Stimulated activated naive CD8-positive, alpha-beta T cell treated with anti-CD3 and anti-CD28 coated beads, Interleukin-15, amount 100 ng/mL, for 72 hours (primary cell): ENCODE measurements at places on chromosomes 1 and 21.

DNA sequence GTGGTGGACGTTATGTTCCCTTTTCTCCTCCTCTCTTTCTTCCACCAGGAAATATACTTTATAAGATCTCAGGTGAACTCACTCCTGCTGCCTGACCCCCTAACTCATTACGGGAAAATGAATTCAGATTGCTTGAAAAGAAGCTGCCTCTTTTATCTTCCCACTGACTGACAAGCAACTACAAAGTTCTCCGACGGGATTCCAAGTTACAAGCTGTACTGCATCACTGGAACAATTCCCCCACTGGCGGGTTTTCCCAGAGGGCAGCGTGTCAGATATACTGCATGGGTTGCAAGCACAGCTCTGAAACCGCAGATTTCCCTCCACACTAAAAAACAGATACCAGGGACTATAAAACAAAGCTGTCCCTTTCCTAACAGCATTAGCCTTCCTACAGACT, 390.6 kb downstream of the KCTD3 start:
- DNase-seq, result no peak

DNA sequence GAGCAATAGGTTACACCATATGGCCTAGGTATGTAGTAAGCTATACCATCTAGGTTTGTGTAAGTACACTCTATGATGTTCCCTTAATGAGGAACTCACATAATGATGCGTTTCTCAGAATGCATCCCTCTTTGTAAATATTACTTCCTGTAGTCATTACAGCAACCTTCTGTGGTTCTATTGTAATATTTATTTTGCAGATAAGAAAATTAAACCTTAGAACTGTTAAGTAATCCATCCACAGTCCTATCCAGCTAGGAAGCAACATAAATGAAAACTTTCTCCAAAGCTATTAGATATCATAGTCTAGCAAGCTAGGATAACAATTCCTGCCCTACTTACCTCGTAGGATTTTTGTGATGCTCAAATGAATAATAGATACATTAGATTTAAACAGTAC, 88.7 kb downstream of the WLS start:
- DNase-seq, result no peak

DNA sequence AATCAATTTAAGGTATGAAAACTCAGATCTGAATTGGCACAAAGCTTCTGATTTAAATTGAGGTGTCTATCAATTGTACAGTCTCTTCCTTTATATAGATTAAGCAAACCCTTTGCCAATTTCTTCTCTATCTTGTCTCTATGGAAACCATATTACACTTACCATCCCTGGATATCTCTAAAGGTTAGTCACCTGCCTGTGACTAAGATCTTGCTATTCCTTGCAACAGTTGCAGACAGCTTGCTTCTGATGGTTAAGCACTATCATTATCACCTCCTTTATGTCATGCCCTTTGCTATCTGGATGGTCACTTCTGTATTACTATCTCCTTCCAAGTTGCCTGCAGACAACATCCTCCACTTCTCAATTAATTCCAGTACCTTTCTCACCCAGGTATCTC, 998.6 kb upstream of the B3GALT2 start:
- no peak for DNase-seq

- no peak for DNase-seq
These were observed 24.2 kb downstream of the MAPKAPK2 start for GRCh38 chr1:206708882-206709281.

DNA sequence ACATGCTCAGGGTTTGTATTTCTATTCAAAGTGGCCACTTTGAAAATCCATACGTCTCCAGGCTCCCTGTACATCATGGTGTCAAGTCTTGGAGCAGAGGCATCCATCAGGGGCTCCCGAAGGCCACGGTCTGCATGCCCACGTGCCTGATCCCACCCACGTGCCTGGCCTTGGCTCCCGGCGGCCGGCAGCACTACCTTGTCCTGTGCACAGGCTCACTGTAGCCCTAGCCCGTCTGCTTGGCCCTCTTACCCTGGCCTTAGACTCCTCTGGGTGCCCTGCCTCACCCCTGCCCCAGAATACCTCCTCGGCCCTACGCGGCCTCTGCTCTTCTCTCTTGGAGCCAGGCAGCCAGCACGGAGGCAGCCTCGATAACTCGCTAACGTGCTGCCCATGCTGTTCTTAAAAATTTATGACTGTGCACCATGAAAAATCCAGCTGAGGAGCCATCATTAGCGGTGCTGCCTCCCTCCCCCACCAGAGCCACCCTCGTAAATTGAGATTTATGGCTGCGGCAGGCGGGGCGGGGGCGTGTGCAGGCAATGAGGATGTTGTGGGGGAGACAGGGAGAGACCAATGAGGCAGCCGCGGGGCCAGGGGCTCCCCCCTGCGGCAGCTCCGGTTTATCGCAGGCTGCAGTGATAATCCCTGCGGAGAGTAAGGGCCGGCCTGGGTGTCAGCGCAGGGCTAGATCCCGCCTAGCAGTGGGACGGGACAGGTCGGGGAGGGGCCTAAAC, 24.6 kb downstream of the DMAP1 start:
- DNase-seq, result peak; percentile 53

DNA sequence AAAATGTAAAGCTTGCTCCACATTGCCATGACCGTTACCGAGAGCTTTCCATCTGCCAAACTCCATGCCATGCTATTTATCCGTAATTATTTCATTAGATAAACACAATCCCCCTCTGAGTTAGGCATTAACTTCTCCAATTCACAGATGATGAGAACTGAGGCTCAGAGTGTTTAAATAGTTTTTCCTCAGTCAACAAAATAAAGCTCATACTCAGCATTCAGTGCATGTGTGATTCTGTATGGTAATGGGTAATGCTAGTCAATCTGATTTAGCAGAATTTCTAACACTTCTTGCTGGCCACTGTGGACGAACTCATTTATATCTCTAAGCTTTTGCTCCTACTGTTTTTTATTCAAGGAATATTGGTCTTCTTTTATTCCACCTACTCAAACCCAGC, 17.3 kb downstream of the SAMSN1 start:
- DNase-seq, result no peak

DNA sequence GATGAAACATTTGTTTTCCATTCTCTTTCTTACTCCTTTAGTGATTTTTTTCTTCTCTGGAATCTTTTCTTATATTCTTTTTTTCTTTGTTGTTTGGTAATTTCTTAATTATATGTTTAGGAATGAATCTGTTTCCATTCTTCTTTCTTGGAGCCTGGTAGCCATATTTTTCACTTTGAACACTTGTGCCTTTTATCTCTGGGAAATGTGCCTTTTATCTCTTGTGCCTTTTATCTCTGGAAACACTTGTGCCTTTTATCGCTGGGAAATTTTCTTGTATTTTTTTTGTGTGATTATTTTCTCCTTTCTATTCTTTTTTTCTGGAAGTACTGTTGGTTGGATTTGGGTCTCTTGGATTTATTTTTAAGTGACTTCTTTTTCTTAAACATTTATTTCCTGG, 118.2 kb downstream of the LEPR start:
- no peak for DNase-seq

DNA sequence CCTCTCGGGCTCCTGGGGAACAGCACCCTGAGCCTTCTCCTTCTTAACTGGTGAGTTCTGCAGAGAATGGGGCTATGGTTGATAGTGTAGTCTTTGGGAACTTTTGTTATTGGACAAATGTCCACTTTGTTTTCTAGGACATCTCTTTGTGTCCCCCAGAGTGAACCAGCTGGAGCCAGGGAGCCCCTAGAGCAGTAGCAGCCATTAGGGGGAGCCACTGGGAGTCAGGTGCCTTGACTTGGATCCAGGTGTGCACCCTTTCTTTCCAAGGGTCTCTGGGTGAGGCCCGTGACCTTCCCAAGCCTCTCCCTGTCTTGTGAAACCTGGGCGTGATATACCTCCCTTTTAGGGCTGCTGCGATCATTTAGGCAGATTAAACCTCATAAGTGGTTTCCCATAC, 36.9 kb downstream of the ABCG1 start:
- DNase-seq, result no peak

GRCh38 chr1:11719313-11720032, 16.5 kb upstream of the AGTRAP start:
- DNase-seq, result peak; percentile 76

DNA sequence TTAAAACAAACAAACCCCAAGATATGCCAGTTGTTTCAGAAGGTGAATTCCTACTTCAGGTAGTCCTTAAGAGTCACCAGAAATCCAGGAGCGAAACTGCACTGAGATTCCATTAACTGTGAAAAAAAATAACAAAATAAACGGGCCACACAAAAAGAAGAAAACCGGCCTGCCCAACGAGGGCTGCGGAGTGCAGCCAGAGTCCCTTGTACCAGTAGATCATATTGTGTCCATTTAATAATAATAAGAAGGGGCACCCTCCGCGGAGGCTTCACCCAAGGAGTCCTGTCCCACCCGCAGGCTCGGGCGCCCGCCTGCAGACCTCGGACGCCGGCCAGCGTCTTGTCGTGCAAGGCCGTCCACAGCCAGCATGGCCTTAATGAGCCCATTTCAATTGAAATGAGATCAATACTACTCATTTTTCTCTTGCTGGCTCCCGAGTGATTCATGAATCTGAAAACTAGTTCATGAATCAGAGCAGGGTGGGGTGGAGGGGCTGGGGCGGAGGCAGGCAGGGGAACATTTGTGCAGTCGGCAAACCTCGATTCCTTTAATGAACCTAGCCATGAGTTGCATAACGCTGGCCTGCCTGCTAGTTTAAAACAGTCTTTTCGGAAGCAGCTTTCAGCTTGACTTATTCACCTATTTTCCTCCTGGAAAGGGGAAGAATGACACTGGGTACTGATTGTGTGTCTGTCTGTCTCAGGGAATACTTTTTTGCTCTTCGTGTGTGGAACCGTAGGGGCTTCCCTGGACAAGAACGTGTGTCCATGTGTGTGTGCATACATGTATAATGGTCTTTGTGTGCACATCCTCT, 113.1 kb upstream of the IRF2BP2 start:
- peak; percentile 66 for DNase-seq

DNA sequence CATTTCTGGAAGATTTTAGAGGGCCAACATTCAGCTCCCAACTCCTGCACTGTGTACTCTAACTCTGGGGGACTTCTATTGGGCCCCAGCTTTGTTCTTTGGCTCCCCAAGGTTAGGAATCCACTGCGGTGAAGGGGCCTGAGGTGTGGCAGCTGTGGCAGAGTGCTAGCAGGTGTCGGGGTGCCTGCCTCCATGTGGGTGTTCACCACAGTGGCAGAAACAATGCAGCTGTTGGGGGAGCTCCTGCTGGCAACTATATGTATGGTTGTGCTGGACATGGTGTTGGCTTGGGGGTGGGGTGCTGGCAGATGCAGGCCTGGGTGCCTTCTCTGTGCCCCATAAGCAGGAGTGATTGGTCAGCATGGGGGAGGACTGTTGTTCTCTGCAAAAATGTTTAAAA, 95.5 kb downstream of the ST6GALNAC3 start:
- DNase-seq, result no peak

DNA sequence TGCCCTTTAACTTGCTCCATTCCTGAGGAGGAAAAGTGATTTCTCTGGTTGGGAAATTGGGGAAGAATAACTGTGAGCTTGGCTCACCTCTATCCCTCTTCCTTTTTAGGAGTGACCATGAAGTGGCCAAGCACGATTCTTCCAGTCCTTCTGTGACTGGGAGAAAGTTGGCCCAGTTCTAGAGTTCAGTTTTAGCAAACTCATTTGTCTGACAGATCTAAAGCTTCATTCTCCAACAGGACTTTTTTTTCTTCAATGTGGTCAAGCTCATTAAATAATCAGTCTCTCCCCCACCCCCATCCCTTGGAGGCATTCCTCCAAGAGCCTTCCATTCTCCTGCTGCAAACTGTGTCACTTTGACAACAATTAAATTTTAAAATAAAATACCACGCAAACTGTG, 6.4 kb upstream of the AGL start:
- DNase-seq, result no peak

DNA sequence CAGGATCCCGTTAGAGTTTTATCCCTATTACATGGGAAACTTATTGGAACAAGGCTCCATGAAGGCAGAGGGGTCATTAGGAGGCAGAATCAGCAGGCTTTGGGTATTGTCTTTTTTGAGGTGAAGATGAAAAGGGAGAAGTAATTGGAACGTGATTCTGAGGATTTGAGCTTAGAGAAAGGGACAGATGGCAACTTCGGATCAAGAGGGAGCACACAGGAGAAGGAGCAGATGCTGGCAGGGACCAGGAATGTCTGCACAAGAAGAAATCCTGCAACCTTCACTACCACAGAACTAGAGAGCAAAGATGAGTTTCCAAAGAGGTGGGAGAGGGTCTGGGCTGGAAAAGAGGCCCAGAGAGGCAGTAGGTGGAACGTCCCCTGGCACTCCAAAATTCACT, 202.8 kb downstream of the RRAGC start:
- no peak for DNase-seq

DNA sequence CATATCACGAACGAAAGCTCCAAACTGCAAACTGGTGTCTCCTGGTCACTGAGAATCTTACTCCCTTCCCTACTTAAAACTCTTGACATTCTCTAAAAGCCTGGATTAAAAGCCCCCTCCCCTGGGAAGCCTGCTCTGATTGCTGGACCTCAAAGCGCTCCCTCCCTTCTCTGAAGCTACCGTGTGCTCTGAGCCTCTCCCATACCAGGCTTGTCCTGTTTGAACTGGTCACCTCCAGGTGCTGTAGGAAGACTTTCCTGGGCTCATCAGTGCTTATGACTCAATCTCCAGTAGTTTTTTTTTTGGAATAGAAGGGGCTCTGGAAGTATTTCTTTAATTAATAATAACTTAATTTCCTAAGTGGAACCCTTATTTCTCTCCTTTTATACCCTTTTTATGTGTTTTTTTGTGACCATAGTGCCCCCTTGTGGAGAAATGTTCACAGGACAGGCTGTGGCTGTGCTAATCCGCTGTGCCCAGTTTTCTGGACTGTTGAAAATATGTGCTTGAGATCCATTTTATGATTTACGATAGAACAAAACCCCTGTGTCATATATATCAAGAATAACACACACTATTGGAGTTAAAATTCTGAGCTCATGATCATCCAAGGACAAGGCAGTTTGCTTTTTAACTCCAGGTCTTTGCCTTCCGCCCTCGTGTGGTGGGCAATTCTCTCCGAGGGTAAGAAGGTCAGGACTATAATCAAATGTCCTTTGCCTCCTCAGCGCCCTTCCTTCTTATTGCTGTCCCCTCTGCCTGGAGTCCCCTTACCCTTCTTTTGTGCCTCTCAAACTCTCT, 16.9 kb downstream of the MTARC1 start:
- DNase-seq, result peak; percentile 17

GRCh38 chr1:226157761-226158316, 28.7 kb downstream of the ACBD3 start:
- no peak for DNase-seq

DNA sequence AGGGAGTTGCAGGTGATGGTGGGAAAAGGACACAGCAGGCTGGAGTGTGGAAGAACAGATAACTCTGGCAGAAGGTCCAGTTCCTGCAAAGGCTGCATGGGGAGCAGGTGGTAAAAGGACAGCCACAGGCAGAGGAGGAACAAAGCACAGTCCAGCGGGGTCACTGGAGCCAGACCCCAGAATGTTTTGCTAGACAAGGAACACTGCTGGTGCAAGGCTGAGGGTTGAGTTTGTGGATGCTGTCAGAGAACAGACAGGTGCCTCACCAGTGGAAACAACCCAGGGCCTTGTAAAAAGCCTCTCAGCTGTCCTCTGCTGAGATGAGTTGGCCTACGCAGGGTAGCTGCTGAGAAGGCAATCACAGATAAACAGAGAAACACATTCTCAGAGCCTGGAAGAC, 101.7 kb downstream of the SSBP3 start:
- no peak for DNase-seq
